NCI-H2081 treated with DMSO at 0.1 percent for 48 hours (cell line): ENCODE measurements at places on chromosomes 11 and 22.

- no peak for DNase-seq
Measured at GRCh38 chr11:63698976-63699733, 17.9 kb downstream of the RTN3 start.

GRCh38 chr11:86515297-86516094, 140.8 kb downstream of the CCDC81 start:
- DNase-seq: no peak

DNA sequence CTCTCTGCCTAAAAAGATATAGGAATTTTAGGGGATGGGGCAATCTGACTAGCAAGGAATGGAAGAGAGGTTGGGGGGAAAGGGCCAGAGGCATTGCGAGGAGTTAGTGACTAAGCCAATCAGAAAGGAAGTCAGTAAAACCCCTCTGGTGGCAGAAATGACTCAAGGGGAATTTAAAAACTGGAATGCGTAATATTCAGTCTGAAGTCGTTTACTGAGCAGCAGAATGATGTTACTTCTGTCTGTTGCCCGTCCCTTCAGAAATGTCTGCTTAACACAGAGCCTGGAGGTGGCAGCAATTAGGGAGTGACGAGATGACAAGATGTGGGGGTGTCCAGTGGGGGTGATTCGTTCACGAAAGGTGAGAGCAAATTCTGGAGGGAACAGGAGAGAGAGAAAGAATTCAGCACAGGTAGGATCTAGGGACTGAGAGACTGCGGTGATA, 107.7 kb upstream of the CLMP start:
- no peak for DNase-seq

DNA sequence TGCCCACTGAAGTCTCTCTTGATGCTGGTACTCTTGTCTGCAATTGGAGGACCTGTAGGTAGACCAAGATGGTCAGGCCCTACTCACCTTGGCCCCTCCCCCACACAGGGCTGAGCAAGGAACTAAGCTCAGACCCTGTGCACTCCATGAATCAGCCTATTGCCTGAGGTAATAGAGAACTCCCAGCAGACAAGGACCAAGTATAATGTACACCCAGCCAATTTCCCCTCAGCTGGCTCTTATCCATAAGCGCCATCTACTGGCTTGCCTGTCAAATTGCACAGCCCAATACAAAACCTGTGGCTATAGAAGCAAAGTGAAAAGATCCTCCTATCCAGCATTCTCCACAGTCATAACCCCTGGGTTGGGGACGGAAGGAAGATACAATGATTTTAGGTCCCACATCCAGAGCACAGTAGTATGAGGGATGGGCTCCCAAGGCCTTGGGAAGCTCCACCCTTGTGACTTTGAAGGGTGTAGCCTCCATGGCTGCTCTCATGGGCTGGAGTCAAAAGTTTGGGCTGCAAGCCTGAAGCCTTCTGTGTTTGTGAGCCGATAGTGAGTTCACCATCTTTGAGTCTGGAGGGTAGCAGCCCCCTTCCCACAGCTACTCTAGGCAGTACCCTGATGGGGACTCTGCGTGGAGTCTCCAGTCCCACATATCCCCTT, 56.0 kb downstream of the GLYATL2 start:
- peak; percentile 36 for DNase-seq

DNA sequence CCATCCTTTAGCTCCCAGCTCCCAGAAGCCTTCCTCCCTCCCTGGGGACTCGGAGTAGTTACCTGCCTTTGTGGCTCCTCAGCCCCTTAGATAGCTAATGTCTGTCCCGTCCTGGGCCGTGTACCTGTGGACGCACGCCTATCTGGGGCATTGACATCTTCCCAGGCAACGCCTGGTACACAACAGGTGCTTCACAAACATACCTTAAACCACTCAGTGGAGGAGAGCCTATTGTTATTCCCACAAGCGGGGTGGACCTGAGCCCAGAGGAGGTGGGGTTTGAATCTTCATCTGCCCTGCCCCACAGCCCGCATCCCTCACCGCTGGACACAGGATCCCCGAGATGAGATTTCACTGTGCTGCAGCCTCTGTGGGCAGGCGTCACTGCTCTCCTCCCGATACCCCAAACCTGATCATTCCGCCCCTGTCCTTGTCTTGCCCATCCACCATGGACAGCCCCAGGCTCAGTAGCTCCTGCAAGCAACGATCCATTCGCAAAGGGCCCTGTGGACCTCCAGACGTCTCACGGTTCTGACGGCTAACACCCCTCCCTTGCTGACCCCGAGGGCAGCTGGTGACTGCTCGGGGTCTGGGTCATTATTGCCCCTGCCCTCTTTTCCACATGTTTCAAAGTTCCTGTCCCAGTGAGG, 73.8 kb upstream of the SHISAL1 start:
- DNase-seq: no peak

GRCh38 chr22:39907047-39907446, 6.2 kb downstream of the GRAP2 start:
- DNase-seq: no peak

GRCh38 chr11:117822074-117823033, 2.2 kb downstream of the FXYD2 start:
- DNase-seq: no peak

DNA sequence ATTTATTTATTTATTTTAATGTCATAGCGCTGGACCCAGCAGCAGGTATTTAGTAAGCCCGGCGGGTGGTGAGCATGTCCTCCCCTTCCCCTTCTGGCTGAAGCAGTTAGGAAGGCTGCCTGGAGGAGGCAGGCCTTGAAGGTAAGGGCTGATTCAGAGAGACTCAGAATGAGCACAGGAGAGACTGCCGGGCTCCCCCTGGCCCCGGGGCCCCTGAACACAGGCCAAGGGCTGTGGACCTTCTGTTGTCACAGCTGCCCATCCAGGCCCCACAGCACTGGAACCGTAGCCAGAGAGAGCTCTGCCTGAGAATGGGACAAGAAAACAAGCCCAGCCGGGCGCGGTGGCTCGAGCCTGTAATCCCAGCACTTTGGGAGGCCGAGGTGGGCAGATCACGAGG, 52.8 kb downstream of the KCNJ4 start:
- DNase-seq: no peak

DNA sequence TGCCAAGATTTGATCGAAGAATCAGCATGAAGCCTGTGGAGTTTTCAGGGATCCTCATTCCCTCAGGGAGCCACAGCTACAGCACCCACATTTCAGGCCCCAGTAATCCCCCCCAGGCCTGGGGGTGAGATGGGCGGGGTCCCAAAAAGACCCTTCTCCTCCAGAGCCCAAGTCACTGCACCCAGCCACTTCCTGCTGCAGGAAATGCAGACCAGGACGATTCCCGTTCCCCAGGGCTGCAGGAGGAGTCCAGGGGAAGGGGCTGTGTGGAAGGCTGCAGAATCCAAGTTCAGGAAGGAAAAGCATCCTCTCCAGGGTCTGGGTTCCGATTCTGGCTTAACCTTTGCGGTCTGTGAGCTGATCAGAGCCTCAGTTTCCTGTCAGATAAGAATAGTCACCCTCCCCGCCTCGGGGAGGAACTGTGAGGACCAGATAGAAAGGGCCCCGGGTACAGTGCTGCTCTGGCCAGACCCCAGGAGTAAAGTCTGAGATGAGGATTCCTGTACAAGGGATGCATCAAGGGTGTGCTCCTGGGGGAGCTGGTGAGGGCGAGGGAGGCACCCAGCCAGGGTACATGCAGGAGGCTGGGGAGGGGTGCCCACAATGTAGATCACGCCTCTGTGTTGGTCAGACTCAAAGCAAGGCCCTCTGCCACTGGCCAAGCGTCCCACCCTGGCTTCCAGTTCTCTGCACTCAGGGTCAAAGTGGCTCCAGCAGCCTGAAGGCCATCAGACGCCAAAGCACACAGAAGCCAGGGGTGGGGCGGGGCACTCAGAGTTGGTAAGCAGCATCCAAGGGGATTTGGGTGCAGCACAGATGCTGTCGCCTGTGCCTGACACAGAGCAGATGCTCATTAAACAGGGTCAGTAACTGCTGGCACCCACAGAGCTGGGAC, 30.1 kb upstream of the TP53I11 start:
- DNase-seq: no peak

DNA sequence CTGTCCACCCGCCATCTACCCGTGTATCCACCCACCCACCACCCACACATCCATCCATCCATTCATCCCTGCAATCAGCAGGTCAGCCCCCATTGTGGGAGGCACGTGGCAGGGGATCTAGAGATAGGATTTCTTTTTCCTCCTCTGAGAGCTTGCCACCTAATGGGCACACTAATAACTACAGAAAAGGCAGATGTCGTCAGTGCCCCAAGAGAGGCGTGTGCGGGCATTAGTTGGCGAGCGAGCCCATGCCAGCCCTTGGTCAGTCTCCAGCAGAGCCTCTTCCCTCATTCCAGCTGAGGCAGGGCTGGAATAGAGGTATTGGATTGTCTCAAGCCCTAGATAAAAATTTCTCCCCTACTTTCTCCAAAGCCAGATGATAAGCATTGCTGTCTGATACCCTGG, 9.7 kb downstream of the USP2 start:
- DNase-seq: no peak

- no peak for DNase-seq
Measured at GRCh38 chr11:69958308-69958707, 119.8 kb upstream of the ANO1 start.

DNA sequence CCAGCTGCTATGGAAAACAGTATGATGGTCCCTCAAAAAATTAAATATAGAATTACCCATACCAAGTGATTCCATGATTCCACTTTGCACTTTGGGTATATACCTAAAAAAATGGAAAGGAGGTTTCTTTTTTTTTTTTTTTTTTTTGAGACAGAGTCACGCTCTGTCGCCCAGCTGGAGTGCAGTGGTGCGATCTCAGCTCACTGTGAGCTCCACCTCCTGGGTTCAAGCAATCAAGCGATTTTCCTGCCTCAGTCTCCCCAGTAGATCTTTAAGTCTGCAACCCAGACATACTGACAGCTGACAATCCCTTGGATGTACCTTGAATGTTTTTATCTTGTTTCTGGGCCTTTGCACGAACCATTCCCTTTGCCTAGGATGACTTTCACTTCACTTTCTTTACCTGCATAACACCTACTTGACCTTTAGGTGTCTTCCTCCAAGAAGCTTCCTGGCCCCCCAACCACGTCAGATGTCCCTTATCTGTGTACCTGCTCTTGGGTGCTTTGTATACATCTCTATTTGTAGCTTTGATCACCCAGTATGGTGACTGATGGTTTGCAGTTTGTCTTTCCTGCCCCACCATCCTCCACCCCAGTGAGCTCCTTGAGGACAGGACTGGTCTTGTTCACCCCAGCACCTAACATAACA, 11.6 kb downstream of the UCP3 start:
- no peak for DNase-seq

- no peak for DNase-seq
Measured at GRCh38 chr11:119810478-119811232, 81.7 kb upstream of the NECTIN1 start.

- no peak for DNase-seq
Measured at GRCh38 chr11:33402066-33402465, 144.9 kb downstream of the HIPK3 start.

- no peak for DNase-seq
Measured at GRCh38 chr11:74299015-74299414, 12.4 kb downstream of the P4HA3 start.
